Stimulated activated CD4-positive, alpha-beta T cell treated with anti-CD3 and anti-CD28 coated beads, TNF-alpha, amount 100 ng/mL, for 1 hour (primary cell): ENCODE measurements at places on chromosomes 13 and 19.
A peak's percentile ranks its signal among the peaks of the same experiment; 100 is the strongest.

DNA sequence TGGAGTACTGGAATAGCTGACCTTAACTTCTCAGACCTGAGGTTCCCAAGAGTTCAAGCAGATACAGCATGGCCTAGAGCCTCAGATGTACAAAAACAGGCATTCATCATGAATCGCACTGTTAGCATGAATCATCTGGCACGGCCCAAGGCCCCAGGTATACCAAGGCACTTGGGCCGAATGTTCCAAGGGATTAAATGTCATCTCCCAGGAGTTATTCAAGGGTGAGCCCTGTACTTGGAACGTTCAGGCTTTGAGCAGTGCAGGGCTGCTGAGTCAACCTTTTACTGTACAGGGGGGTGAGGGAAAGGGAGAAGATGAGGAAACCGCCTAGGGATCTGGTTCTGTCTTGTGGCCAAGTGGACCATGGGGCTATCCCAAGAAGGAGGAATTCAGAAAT, 6.3 kb downstream of the KLK3 start:
- DNase-seq = no peak

- DNase-seq = no peak
Measured at GRCh38 chr19:48992581-48993174, 431 bp downstream of the GYS1 start.

GRCh38 chr19:16525751-16526481, 16.3 kb downstream of the CHERP start:
- DNase-seq = no peak

DNA sequence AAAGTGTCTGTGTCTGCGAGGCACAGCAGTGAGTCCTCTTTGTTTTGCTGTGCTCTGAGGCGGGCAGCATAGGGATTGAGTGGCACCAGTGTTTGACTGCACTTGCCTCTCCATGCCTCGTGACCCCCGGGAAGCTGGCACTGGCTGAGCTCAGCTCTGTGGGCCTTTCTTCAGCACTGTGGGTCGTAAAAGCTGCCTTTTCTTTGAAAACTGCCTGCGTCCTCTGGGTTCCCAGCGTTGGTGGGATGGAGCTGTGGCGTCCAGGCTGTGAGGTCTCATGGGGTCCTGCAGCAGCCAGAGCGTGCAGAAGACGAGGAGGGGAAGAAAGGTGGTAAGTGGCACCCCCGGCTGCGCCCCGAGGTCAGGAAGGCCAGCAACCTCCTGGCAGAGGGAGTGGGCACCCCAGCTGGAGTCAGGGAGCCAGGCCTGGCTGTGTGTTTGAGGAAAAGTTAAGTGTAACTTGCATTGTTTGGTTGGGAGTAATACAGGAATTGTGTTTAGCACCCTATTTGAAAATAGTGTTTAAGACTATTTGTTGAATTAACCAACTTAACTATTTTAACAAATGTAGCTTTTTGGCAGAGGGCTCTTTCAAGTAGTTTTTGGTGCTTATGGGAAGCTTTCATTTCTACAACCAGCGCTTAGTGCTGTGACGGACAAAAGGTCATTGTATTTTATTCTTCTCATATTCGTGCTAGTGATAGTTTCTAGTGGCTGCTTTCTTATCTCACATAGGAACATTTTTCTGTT, 79.3 kb upstream of the TEX29 start:
- DNase-seq = no peak

- peak; percentile 53 for DNase-seq
Measured at GRCh38 chr13:110412132-110412914, 105.2 kb downstream of the COL4A2 start.

- DNase-seq = no peak
Measured at GRCh38 chr19:35031072-35031881, 1.0 kb downstream of the SCN1B start.

- DNase-seq = no peak
Measured at GRCh38 chr19:32387701-32388392, 17.7 kb upstream of the DPY19L3 start.
